ENCODE measurements at places on chromosomes 7 and 10. TPM values are rescaled to one million over a fixed set of nuclear protein-coding genes. Genes with fewer than 3 reads are reported as not detected.

The PRPS1L1 gene
- not detected for total RNA-seq

The MUC3A gene
- total RNA-seq = not detected

The TMEM176A gene
- not detected for total RNA-seq

The ZNF518A gene
- total RNA-seq = 7.6 TPM

The KAZALD1 gene
- total RNA-seq = 0.23 TPM

The LIPJ gene
- total RNA-seq = not detected

The MDFIC gene
- total RNA-seq = 9.7 TPM

The AUTS2 gene
- total RNA-seq = 15.0 TPM

The PARD3 gene
- 37.2 TPM for total RNA-seq

The ZNF438 gene
- 1.6 TPM for total RNA-seq

The VWDE gene
- not detected for total RNA-seq

The AGAP9 gene
- total RNA-seq = 0.91 TPM

The LRRTM3 gene
- total RNA-seq = not detected

The CHST3 gene
- 17.1 TPM for total RNA-seq

The THAP5 gene
- 20.8 TPM for total RNA-seq

The TAS2R3 gene
- total RNA-seq = not detected

The LAMB1 gene
- total RNA-seq = 94.8 TPM

The GRM3 gene
- not detected for total RNA-seq

The FAM25G gene
- 21.2 TPM for total RNA-seq

The FAM13C gene
- 0.08 TPM for total RNA-seq

The TAS2R41 gene
- not detected for total RNA-seq

The ACTL6B gene
- not detected for total RNA-seq

The DENND2A gene
- 0.91 TPM for total RNA-seq

The SUN3 gene
- not detected for total RNA-seq

The GET4 gene
- 30.1 TPM for total RNA-seq

The HOXA1 gene
- 9.6 TPM for total RNA-seq

The FEZF1 gene
- not detected for total RNA-seq

The SFTPA1 gene
- total RNA-seq = not detected

The FGFR2 gene
- total RNA-seq = 14.7 TPM

The SLIT1 gene
- total RNA-seq = not detected

The SYPL1 gene
- total RNA-seq = 92.2 TPM

The ZNF3 gene
- 11.4 TPM for total RNA-seq

The MSMB gene
- total RNA-seq = not detected

The CYP3A4 gene
- total RNA-seq = not detected

The RGR gene
- not detected for total RNA-seq

The CPXM2 gene
- total RNA-seq = under 0.01 TPM

The ACSM6 gene
- total RNA-seq = not detected

The GPR26 gene
- total RNA-seq = not detected

The HOGA1 gene
- 0.55 TPM for total RNA-seq

The FAM237B gene
- not detected for total RNA-seq

The INPP5A gene
- 23.6 TPM for total RNA-seq

The CH25H gene
- total RNA-seq = not detected

The PTF1A gene
- total RNA-seq = not detected

The CAPZA2 gene
- 53.2 TPM for total RNA-seq

The OR13A1 gene
- total RNA-seq = not detected

The FAM24B gene
- 4.1 TPM for total RNA-seq

The PRKG1 gene
- 0.16 TPM for total RNA-seq

The GRID2IP gene
- 0.16 TPM for total RNA-seq

The CPA2 gene
- 0.11 TPM for total RNA-seq

The GPR37 gene
- 0.34 TPM for total RNA-seq

All from hair follicular keratinocyte (primary cell).